ENCODE measurements at places on chromosomes 1 and 21. TPM values are rescaled to one million over a fixed set of nuclear protein-coding genes. Genes with fewer than 3 reads are reported as not detected.

SLC44A5 gene
- polyA plus RNA-seq, result 9.6 TPM

KIAA1614 gene
- polyA plus RNA-seq, result 12.5 TPM

DNA sequence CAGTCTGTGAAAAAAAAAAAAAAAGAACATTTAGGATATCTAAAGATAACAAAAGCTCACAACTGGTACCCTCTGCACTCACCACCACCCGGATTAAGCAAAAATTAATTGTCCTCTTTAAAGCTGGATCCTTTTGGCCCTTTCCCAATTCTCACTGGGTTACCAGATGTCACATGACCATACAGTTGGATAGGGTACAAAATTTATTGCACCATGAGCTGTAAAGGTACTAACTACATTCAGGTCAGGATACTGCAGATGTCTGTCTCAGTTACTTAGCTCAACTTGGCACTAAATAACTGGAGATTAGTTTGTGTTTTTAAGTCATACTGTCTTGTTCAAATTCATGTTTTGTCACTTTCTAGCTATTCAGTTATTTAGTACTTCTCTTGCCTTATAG lies 96.3 kb downstream of the GPATCH2 start:
- no peak for DNase-seq

CSRP1 gene
- polyA plus RNA-seq, result 135 TPM

DNA sequence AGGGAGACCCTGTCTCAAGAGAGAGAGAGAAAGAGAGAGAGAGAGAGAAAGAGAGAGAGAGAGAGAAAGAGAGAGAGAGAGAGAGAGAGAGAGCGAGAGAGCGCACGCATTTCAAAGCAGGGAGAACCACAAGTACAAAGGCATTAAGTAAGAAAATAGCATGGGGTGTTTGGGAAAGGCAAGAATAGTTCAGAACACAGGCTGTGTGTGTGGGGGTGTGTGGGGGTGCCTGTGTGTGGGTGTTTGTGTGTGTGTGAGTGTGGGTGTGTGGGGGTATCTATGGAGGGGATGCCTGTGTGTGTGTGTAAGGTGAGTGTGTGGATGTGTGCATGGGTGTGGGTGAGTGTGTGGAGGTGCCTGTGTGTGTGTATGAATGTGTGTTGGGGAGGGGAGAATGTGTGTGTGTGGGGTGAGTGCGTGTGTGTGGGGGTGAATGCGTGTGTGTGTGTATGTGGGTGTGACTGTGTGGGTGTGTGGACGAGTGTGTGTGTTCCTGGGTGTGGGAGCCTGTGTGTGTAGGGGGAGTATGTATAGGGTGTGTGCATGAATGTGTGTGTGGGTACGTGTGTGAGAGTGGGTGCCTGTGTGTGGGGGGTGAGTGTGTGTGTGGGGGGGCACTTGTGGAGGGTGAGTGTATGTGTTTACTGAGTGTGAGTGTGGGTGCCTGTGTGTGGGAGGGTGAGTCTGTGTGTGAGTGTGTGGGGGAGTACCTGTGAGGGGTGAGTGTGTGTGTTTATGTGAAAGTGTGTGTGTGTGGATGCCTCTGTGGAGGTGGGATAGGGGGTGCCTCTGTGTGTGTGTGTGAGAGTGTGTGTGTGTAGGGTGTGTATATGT lies 19.1 kb upstream of the HDAC1 start:
- DNase-seq, result no peak

NHLH2 gene
- not detected for polyA plus RNA-seq

DNA sequence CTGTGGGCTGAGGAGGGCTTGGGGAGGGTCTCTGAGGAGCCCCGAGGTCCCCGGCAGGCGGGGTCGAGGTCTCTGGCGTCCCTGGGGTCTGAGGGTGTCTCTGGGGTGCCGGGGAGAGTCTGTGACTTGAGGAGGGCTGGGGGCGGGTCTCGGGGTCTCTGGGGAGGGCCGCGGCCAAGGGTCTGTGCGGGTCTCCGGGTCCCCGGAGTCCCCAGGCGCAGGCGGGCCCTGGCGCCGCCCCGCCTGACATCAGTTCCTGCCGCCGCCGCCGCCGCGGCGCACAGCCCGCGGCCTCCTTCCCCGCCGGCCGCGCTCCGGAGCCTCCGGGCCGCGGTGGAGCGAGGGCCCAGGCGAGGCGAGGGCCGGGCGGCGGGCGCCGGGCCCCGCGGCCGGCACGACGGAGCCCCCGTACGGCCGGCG lies at the start of gene PLEKHM2:
Gene PLEKHM2 (plus strand): TSS at position 279 of the 420 bp plus-strand sequence. CDS start 239 bp downstream, outside the sequence.
- no peak for DNase-seq

DNA sequence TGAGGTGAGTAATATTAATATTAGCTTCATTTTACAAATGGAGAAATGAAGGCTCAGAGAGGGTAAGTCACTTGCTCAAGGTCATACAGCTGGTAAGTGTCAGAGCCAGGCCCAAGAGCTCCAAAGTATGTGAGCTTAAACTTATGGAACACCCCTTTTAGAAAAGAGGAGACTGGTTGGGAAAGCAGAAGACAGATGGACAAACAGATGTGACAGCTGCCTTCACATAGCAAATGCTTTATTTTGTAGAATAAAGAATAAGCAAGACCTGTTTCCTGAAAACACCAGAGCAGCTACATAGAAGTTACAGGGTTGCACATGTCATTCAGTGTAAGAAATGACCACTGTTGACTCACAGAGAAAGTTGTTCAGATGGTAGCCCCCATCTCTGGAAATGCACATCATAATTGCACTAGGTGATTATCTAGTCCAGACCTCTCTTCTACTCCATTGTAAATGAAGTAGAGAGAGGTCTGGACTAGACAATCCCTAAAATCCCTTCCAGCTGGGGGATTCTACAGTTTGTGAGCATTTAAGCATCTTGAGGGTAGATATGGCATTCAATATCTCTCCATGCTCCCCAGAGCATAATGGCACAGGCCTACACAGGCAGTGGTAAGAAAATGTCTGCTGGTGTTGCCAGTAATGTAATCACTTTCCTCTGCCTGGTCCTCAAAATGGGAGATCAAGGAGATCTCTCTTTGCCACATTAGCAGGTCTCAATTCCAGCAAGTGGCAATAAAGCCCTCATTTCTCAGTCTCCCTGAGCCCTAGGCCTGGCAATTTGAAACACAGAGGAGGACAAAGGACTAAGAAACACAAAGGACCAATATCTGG lies 188.2 kb upstream of the FGGY start:
- DNase-seq, result no peak

GRCh38 chr1:36304521-36304920 lies 1.6 kb upstream of the SH3D21 start:
- DNase-seq, result no peak

- DNase-seq, result no peak
These were observed 10.6 kb downstream of the TRIM67 start for GRCh38 chr1:231172411-231172810.

- DNase-seq, result no peak
These were observed 25.5 kb downstream of the IFNGR2 start for GRCh38 chr21:33428669-33429068.

- no peak for DNase-seq
These were observed 102.2 kb downstream of the RGL1 start for GRCh38 chr1:183907070-183907469.

- no peak for DNase-seq
These were observed 97.9 kb upstream of the RGS1 start for GRCh38 chr1:192477630-192478029.

GUCA2A gene
- polyA plus RNA-seq, result not detected

- no peak for DNase-seq
These were observed 126.2 kb upstream of the SERBP1 start for GRCh38 chr1:67556297-67556900.

GRCh38 chr1:38528623-38529022 lies 330.9 kb downstream of the RRAGC start:
- DNase-seq, result no peak
